ENCODE measurements at places on chromosomes 4 and X.

GRCh38 chrX:84188320-84188834 is 378 bp upstream of the RPS6KA6 start:
- DNase-seq, result peak; percentile 56

DNA sequence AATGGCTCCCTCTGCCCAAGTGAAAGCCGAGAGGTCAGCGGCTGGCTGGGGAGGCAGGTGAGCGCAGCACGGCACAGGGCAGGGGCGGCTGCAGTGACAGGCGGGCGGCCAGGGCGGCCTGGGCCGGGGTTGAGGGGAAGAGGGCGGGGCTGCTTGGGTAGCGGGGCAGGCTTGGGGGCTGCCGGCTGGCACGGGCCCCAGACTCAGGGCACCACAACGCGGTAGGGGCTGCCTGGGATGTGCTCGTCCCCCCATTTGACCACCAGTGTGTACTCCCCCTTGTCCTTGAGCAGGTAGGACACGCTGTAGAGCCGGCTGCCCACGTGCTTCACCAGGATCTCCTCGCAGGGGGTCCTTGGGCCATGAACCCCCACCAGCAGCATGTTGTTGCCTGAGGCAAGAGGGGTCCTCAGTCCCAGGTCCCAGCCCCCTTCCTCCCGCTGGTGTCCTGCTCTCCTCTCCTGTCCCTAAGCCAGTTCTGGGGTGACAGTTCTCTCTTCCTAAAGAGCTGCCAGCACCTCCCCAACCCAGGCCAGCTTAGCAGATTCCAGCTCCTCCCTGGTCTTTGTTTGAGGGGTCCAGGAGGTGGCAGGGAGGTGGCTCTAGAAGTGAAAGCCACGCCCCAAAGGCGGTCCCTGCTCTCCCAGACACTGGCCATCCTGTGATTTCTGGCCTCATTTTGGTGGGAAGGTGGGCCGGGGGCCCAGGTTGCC is 25.6 kb downstream of the FLNA start:
- no peak for DNase-seq

GRCh38 chr4:43709443-43709842 is 739.2 kb downstream of the KCTD8 start:
- DNase-seq, result no peak

DNA sequence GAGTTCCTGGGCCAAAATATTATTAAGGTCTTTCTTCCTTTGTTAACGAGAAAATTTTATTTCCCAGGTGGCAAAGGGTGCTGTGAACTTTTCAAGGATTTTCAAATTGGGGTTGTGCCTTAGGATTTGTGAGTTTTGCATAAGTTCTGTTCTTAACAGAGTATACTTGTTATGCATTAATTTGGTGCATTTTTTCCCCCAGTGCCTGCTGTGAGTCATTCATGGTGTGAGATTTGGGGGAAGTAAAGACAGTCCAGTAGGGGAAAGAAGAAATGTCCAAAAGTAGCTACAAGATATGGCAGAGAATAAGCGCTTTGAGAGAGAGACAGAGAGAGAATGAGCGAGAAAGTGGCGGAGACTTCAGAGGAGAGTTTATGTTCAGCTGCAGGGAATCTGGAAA is 239.2 kb downstream of the ARHGAP10 start:
- DNase-seq, result no peak

DNA sequence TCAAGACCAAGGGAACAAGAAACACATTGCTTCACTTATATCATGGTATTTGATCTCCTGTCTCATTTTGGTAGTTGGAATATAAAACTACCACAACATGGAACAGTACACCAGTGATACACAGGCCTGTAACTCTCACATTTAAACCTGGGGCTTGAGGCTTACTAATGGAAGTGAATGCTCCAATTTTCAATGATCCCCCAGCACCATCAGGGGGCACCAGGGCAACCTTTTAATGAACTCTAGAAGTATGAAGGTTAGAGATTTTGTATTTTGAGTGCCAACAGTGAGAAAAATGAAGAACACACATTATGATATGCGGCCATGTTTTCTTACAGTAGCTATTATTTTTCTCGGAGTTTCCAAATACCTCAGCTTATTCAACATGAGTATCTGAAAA is 50.7 kb downstream of the C4orf33 start:
- DNase-seq, result no peak

GRCh38 chrX:153925739-153926551 is at the start of gene ARHGAP4:
ARHGAP4 (minus strand) TSS chrX:153926264; CDS start chrX:153926202, 62 bp downstream.
- no peak for DNase-seq

DNA sequence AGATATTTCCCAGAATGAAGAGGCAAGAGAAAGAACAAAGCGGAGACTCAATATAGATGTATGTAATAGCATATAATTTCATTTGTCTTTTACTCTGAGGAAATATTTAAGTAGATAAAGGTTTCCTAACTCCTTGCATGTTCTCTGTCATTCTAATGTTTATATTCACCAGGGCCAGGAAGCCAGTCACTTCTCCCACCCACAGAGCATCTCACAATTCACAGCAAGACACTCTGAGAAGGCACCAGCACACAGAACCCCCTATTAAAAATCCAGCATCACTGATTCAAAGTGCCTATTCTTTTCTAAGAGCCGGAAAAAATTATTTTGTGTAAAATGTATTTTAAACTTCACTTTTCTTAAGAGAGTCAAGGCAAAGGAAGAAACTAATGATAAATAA is 927.1 kb downstream of the C4orf33 start:
- DNase-seq, result no peak

DNA sequence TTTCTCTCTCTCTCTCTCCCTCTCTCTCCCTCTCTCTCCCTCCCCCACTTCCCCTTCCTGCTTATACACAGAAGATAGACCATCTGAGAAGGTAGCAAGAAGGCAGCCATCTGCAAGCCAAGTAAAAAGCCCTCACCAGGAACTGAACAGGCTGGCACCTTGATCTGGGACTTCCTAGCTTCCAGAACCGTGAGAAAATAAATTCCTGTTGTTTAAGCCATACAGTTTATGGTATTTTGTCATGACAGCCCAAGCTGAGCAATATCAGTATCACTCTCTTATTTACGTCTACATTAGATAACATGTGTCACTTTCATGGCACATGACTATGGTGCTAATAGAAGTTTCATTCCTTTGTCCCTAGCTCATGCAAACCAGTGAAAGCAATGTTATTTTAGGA is 581.1 kb downstream of the INPP4B start:
- DNase-seq, result no peak

- DNase-seq, result no peak
Observed at GRCh38 chr4:24476282-24476681, 108.1 kb downstream of the DHX15 start.

DNA sequence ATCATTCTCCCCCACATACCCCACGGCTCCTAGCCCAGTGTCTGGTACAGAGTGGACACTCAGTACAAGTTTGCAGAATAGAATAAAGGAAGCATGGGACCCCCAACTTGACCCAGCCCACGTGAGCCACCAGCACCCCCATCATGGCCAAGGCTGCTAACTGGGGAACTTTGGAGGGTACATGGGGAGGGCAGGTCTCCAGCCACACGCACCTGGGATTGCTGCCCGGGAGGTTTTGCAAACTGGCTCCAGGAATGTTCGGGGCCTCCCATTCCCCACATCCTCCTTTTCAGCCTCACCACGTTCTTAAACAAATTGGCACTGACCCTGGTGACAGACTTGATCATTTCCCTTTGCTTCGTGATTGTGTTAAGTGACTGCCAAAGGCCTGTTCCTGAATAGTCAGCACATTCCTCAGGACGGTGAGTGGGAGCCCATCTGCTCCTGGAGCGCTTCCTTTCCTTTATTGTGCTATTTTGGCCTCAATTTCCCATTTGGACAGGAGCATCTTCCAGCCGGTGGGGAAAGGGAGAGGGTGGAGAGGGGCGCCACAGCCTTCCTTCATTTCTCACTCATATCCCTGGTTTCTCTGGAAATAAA is 18.7 kb upstream of the XPNPEP2 start:
- DNase-seq, result no peak

- no peak for DNase-seq
Observed at GRCh38 chrX:132651421-132652086, 162.7 kb upstream of the MBNL3 start.

DNA sequence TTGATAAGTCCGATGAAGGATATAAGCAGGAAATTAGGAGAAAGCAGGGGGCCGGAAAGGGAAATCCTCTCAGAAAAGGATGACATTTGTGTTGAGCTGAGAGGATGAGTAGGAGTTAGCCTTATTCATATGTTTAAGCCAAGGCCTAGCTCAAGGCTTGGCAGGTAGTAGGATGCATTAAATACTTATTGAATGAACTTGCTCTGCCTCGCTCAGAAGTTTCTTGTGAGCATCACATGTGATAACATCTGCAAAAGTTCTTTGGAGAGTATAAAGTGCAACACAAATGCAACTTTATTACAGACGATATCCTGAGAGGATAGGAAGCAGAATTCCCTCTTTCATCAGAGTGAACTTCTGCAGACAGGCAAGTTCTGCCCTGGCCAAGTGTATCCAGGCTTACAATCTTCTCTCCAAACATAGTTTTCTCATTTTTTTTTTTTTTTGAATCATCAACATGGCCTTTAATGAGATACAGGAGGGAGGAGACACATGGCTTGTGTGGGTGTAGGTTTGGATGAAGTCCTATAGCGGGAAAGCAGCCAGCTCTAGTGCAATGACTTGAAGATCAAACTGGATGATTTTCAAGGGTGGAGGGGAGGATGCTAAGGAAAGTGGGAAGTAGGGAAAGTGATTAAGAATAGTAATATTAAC is 48.1 kb downstream of the LUZP4 start:
- DNase-seq, result no peak

- no peak for DNase-seq
Observed at GRCh38 chr4:116636917-116637316, 448.5 kb downstream of the TRAM1L1 start.

DNA sequence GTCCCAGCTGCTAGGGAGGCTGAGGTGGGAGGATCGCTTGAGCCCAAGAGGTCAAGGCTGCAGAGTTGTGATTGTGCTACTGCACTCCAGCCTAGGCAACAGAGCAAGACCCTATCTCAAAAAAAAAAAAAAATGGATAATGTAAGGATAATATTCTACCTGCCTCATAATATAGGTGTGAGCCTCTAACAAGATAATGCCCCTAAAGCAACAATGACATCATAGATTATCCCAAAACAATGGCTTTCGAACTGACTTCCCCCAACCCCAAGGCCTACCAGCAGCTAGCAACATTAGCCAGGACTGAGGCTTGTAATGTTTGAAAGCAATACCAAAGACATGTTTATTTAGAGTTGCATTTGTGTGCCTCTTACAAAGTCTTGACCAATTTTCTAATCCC is 33.9 kb upstream of the ATP6AP2 start:
- DNase-seq, result no peak

DNA sequence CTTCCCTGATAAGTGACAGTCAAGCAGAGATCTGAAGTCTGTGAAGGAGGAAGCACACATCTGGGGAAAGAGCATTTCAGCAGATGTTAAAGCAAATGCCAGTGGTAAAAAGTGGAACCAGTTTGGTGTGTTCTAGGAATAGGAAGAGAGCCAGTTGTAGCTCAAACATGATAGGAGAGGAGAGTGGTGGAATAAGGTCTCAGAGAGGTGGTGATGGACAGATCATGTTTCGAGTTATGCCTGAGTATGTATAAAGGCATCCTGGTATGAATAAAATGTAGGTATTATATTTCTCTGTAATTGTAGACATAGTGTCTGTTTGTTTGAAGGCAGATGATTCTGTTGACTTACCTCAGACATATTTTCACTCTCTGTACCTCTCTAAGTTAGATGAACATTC is 89.1 kb downstream of the LARP7 start:
- DNase-seq, result no peak

GRCh38 chr4:48669086-48669485 is 111.0 kb downstream of the FRYL start:
- DNase-seq, result no peak

GRCh38 chr4:27088491-27088890 is 227.8 kb downstream of the STIM2 start:
- DNase-seq, result no peak

DNA sequence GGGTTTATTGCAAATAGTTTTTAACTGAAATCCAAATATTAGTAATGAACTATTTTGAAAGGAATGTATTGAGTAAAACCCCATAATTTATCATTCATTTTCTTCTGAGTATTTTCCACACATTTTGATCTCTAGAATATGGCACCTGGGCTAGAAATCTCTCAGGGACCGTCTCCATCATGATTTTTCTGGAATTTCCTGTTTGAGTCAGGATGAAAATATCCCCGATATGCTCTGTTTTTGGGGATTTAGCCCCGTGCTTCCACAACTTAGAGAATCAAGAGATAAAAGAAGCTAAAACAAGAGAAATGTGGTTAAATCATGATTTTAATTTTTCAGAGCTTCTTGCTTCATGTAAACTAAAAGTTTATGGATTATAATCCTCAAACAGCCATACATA is 114.2 kb downstream of the SPCS3 start:
- DNase-seq, result no peak

- no peak for DNase-seq
Observed at GRCh38 chrX:21623778-21624501, 34.2 kb downstream of the KLHL34 start.

DNA sequence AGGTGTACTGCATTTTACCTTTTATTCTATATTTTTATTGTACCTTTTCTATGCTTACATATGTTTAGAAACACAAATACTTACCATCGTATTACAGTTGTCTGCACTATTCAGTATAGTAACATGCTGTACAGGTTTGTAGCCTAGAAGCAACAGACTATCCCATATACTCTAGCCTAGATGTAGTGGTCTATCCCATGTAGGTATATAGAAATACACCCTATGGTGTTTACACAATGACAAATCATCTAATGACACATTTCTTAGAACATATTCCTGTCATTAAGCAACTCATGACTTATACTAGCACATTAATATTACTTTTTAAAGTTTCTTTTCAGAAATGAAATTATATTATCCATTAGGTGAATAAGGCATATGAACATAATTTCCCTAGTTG is 111.1 kb upstream of the HPGD start:
- DNase-seq, result no peak

GRCh38 chr4:182189103-182189878 is 53.9 kb upstream of the TENM3 start:
- no peak for DNase-seq

DNA sequence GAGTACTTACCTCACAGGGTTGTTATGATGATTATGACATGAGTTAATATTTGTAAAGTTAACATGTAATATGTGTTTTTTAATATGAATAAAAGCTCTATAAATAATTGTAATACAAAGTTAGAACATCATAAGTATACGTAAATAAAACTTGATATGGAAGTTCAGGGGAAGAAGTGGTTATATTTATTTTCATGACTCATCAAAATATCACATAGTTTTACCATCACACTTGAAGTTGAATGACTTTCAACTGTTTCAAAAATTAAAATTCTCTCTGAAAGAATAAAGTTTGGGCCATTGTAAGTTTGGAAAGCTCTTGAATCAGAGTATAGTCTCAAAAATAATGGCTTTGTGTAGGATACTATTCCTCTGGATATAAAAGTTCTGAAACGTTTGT is 8.3 kb downstream of the SH2D1A start:
- no peak for DNase-seq

GRCh38 chr4:35760807-35761206 is 483.5 kb downstream of the ARAP2 start:
- no peak for DNase-seq

DNA sequence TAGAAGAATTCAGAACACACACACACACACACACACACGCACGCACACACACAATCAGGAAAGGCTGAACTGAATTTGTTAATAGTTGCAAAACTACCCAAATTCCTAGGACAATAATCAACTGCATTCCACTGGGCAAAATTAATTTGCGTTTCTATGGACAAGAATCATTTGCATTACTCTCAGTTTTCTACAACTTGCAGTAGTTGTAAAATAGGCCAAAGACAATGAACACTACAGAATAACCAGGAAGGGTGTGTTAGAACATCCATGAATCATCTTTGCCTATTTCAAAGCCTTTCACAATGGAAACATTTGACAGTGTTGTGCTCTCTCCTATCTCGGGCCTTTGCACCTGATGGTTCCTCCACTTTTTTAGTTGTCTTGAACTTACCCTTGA is 77.1 kb upstream of the IGFBP7 start:
- no peak for DNase-seq

Measured in right renal cortex interstitium (tissue), 3 donors.